ENCODE measurements at places on chromosomes 4 and X. TPM values are rescaled to one million over a fixed set of nuclear protein-coding genes. Genes with fewer than 3 reads are reported as not detected.

Gene PAGE4
- total RNA-seq = not detected

Gene PFKFB1
- total RNA-seq = not detected

- DNase-seq = no peak
These were observed 114.7 kb downstream of the SHROOM3 start for GRCh38 chr4:76549765-76550164.

GRCh38 chrX:120857240-120857639 lies 18.4 kb downstream of the CT47B1 start:
- no peak for DNase-seq
